ENCODE measurements at places on chromosomes 12 and 14.

- DNase-seq: no peak
Observed at GRCh38 chr12:47017901-47018475, 61.4 kb upstream of the PCED1B start.

DNA sequence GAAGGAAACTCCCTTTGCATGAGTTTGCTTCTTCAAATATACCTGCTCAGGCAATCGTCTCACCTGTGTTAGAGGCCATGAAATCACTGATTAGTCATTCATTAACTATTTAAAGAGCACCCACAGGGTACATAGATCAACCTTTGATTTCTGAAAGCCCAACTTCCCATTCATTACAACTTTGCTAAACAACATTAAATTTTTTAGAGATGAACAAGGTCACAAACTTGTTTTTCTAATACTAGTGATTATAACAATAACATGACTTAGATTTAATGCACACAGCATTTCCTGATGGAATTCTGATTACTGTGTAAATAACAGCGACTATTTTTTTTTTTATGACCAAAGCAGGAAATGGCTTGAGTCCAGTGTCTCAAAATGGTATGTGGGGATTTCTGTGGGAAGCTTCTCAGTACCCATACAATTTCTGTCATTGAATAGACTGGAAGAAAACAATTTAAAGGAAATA lies 5.4 kb upstream of the ERO1A start:
- DNase-seq: no peak

GRCh38 chr14:39029789-39030188 lies 73.2 kb downstream of the SEC23A start:
- DNase-seq: no peak

DNA sequence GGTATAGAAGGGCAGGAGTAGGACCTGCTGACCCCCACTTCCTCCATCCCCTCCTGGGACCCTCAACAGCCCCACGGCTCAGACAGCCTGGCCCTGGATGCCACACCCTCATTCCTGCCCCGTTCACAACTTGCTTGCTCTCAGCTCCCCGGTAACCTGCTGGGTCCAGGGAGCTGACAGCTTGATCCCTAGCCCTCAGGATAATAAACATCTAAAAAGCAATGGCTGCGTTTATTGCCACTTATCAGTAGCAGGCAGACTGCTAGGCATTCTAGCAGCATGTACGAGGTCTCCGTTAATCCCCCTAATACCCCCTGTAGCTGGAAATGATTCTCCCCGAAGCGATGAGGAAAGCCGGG lies 24.3 kb upstream of the RPLP0 start:
- no peak for DNase-seq

- no peak for DNase-seq
Observed at GRCh38 chr12:127823801-127824200, 443.2 kb upstream of the TMEM132C start.

- DNase-seq: no peak
Observed at GRCh38 chr14:89351221-89351515, 65.9 kb downstream of the FOXN3 start.
